ENCODE measurements at places on chromosomes 7 and 10.
A peak's percentile ranks its signal among the peaks of the same experiment; 100 is the strongest.

DNA sequence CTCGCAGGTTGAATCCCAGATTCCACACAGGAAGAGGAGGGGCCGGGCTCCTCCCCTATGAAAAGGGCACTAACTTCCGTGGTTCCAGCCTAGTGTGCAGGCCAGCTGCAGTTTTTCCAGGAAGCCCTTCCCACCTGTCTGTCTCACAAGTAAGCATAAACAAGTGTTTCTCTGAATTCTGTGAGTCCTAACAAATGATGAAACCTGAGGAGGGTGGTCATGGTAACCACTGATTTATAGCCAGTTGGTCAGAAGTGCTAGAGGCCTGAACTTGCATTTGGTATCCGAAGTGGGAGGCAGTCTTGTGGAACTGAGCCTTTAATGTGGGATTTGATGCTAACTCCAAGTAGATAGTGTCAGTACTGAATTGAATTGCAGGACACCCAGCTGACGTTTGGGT, 54.7 kb upstream of the STEAP4 start:
- no peak for DNase-seq

- DNase-seq, result no peak
Measured at GRCh38 chr7:31492086-31492485, 21.8 kb upstream of the ITPRID1 start.

- no peak for DNase-seq
Measured at GRCh38 chr10:8337332-8337651, 282.8 kb downstream of the GATA3 start.

DNA sequence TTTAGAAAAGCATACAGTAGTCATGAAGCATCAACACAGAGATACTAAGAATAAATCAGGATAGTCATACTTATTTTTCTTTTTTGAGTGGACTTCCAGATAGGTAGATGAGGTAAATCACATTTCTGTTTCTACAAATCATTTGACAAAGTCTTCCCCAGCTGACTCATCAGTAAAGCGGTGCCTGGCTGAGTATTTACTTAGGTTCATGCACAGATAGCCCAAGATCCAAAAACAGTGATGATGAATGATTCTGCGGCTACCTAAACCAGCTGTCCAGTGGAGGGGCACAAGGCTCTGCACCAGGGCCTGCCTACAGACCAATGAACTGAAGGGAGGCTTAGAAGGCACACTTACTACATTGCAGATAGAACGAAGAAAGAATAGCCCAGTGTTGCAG, 113.1 kb downstream of the PARP12 start:
- DNase-seq, result no peak

DNA sequence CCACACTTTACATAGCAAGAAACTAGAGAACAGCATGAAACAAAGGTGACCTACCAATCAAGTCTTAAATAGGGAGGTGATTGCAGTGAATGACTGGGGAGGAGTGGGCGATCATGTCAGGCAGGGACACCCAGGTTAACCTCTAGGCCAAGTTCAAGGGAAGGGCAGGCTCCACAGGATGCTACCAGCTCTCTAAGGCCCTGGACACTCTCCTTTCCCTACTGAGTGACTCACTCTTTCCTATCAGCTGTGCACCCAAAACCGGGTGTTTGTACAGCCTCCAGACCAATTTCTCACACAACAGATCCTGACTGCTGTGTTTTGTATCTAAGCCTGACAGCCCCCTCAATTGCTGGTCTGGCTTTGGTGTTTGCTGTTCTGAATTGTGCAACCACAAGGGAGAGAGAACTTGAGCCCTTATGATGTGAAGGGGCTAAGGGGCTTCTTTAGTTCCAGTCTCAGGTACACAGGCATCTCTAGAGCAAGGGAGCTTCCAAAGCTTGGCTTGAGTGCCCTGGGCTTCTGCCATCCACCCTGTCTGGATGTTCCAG, 107.8 kb downstream of the TBXAS1 start:
- no peak for DNase-seq

GRCh38 chr7:156224833-156225225, 412.6 kb upstream of the SHH start:
- no peak for DNase-seq

DNA sequence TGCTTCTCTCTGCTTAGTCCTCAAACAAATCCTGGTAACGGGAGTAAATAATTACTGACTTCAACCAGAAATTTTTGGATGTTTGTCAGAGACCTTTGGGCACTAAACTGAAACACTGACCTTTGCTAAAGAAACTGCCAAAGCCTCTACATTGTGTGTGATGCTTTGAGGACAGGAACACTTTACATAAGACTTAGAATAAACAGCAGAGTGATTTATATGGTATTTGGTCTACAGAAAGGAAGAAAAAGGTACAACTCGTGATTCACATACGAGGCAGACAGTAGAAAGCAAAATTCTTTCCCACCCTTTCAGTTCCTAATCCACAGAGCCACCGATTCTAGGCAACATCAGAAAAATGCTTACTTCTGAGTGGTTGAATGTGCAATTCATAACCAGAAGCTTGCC, 59.8 kb downstream of the SLC16A12 start:
- no peak for DNase-seq

DNA sequence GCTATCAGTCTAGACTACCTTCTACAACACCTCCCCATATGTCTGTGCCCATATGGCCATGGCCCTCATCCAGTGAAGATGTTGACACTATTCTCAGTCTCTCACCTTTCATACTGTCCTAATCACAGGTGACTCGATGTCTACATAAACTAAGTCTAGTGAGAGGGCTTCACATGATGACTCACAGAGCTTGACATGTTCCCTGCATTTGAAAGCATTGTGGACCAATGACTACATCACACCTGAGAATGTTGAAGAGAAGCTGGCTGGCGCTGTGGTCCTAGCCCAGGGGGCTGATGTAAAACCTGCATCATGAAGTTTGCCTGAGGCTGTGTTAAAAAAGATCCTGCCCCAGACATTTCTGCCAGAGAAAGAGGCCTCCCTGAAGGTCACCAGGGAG, 167.2 kb downstream of the NPSR1 start:
- no peak for DNase-seq

GRCh38 chr10:83276971-83277370, 862.3 kb upstream of the GHITM start:
- no peak for DNase-seq

- DNase-seq, result no peak
Measured at GRCh38 chr7:132557489-132558044, 18.7 kb downstream of the PLXNA4 start.

GRCh38 chr7:73730485-73730884, 8.1 kb downstream of the ABHD11 start:
- no peak for DNase-seq

GRCh38 chr10:86508217-86508616, 13.4 kb downstream of the WAPL start:
- no peak for DNase-seq

DNA sequence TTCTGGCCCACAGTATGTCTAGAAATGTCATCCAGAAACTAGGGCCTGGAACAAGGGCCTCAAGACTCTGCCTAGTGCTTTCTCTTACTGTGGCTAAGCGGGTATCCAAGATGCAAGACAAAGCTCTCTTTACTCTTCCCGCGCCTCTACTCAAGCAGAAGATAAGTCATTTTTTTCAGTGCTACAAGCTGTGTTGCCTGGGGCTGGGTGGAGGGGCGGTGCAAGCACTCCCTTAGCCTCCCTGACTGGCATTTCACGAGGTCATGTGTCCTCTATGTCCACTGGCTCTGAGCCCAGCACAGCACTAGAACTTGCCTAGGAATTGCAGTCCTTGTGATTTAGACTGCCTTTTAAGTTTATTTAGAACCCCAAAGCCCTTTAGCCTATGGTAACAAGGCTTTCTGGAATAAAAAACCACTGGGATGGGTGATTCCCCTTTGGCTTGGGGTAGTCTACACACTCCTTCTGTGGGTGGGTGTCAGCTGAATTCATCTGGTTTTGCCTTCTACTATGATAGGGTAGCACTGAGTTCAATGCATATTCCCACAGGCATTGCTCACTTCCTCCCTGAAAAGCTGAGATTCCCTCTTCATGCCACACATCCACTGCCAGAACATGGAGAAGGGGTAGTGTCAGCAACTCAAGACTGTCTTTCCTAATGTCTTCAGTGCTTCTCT, 371.8 kb upstream of the KCND2 start:
- peak; percentile 35 for DNase-seq

GRCh38 chr10:118058371-118058770, 11.6 kb upstream of the RAB11FIP2 start:
- DNase-seq, result no peak

- no peak for DNase-seq
Measured at GRCh38 chr10:113933894-113934532, 79.6 kb downstream of the NHLRC2 start.

GRCh38 chr10:131748191-131748590, 152.6 kb upstream of the PPP2R2D start:
- no peak for DNase-seq

DNA sequence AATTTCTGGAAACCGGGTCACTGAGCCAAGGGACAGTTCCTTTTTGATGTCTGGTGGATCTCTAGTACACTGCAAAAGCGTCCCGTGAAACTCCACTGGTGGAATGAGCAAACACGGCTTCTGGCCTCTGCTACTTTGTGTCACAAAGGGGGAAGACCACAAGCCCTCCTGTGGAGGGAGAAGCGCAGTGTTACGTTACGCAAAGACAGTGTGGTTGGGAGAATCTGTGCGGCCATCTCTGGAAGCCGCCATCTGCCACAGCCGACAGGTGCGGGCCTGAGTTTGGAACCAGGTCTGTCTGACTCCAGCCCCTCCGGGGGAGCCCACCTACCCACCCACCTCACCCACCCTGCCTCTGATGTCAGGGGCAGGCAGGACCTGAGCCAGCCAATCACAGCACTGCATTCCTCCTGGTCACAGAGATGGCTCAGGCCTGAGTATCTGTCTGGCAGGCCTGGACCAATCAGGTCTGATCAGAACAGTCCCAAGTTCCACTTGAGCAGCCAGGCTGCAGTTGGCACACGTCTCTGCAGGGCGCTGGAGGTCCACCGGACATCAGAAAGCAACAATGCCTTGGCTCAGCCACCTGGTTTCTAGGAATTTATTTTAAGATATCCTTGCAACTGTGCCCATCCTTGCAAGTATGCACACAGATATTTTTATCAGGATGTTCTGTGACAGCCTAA, 3.0 kb upstream of the CYP2W1 start:
- DNase-seq, result no peak

All from H9 (cell line).